ENCODE measurements at places on chromosomes 11 and 22. TPM values are rescaled to one million over a fixed set of nuclear protein-coding genes. Genes with fewer than 3 reads are reported as not detected.

VPREB1 gene
- not detected for total RNA-seq

OR2AG1 gene
- total RNA-seq = not detected

TEX54 gene
- total RNA-seq = not detected

DNA sequence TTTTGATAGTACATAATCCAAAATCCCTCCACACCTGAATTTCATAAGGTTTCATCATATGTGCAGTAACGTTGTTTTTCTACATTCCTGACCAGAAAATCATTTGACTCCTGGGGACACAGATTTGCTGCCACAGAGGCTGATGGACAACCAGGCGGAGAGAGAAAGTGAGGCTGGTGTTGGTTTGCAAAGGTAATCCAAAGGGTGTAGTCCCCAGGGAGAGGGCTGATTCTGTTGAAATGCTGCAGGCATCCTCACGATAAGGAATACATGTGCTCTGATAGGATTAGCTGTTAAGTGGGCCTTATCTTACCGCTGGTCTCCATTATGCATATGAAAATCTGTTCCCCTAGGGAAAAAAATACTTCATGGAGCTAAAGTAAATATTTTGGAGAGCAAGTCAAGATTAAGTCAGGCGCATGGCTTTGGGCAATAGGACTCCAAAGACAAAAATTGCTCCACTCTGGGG is 8.1 kb downstream of the APOL6 start:
- no peak for DNase-seq

DNA sequence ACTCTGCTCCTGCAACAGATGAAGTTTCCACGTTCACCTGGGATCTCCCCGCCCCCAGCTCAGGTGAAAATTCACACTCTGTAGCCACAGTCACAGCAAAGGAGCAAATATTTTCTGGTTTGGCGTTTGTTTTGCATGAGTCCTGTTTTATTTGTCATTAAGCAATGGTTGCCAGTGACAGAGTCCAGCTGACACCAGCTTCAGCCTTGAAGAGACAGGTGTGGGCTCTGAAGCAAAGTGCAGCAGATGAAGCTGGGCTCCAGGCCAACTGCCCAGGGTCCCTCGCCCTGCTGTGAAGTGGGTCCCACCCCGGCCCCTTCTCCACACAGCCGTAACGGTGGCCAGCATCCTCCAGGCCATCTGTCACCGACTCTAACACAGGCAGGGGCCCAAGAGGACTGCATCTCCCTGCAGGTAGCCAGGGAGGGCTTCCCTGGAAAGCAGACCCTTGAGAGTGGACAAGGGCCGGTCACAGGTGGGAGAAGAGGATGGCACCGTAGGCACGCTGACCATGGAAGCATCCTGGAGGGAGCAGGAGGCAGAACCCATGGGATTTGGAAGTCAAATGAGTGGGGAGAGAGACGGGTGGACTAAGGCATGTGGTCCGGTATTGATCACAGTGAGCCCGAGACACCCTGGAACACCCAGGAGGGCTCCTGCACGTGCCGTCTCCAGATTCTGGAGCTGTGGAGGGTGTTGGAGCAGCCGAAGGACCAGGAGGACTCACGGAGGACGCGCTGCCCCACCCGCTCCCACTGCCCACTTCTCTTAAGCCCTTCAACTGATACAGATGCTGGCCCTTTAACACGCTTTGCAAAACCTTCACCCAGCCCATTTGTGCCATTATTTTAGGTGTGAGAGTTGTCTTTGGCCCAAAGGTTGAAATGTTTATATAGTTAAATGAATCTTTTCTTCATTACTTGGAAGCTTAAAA is 294.5 kb downstream of the BRD1 start:
- DNase-seq = no peak

DNA sequence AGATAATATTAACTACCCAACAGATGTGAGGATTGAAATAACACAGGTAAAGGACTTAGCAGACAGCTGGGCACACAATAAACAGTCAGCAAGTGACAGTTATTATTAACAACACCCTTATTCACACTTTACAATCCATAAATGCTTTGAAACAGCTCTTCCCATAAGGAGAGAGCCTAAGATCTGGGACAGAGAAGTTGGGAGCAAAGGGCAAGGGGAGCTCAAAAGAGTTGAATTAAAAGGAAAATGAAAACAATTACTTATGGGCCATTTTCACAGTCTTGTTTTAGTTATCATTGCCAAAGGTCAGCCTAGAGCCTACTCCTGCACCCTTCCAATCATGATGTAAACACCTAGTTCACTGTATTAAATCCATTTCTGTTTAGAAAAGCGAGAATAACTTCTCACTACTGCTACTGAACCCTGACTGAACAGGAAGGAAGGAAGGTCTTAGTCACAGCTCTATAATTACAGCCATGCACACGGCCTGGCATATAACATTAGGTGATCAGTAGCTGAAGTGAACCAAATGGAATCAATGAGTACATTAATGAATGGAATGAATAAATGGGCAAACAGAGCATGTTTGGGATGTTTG is 111.3 kb downstream of the PLEKHA7 start:
- DNase-seq = no peak

DNA sequence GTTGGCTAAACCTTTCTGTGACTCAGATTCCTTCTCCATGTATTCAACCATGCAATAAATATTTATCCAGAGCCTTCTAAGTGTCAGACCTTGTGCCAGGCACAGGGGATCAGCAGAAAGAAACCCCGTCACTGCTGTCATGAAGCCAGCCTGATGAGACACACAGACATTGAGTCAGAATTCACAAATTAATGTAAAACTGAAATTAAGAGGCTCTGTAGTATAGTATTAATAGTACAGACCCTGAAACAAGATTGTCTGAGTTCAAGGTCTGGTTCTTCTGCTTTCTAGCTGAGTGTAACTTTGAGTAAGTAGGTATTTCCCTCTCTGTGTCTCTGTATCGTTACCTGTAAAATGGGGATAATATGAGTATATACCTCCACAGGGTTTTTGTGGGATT is 46.9 kb downstream of the ME3 start:
- no peak for DNase-seq
